ENCODE measurements at places on chromosomes 2 and 18. TPM values are rescaled to one million over a fixed set of nuclear protein-coding genes. Genes with fewer than 3 reads are reported as not detected.

The GALNT13 gene
- 10.7 TPM for total RNA-seq

The LIMS2 gene
- total RNA-seq: 7.7 TPM

The PROKR1 gene
- total RNA-seq: 0.03 TPM

The ZC3H6 gene
- 0.11 TPM for total RNA-seq

The PLCL1 gene
- not detected for total RNA-seq

The NEU2 gene
- total RNA-seq: not detected

The DOCK10 gene
- total RNA-seq: 31.4 TPM

The ERMN gene
- not detected for total RNA-seq

The GBX2 gene
- total RNA-seq: 3.0 TPM

The XDH gene
- total RNA-seq: 1.1 TPM

The DCC gene
- total RNA-seq: not detected

The SSB gene
- total RNA-seq: 149 TPM

The NPHP1 gene
- 9.2 TPM for total RNA-seq

The NAT8 gene
- not detected for total RNA-seq

The TFCP2L1 gene
- 6.2 TPM for total RNA-seq

The GPR35 gene
- total RNA-seq: 0.65 TPM

The SKOR2 gene
- not detected for total RNA-seq

The GALNT14 gene
- total RNA-seq: 41.6 TPM

The AMER3 gene
- total RNA-seq: not detected

The DYNAP gene
- total RNA-seq: not detected

The ADD2 gene
- 24.0 TPM for total RNA-seq

The SMAD2 gene
- 62.5 TPM for total RNA-seq

The ST3GAL5 gene
- total RNA-seq: 21.4 TPM

The CCDC68 gene
- 2.7 TPM for total RNA-seq

The MAL gene
- not detected for total RNA-seq

The CAMKMT gene
- 3.8 TPM for total RNA-seq

The HAT1 gene
- total RNA-seq: 76.1 TPM

The REG3A gene
- total RNA-seq: not detected

The ELOA2 gene
- total RNA-seq: not detected

The PLGLB2 gene
- total RNA-seq: not detected

The RNF103 gene
- total RNA-seq: 52.7 TPM

The LYPD6B gene
- total RNA-seq: not detected

The NPPC gene
- total RNA-seq: not detected

The CCDC102B gene
- 0.60 TPM for total RNA-seq

The CHST9 gene
- total RNA-seq: not detected

The M1AP gene
- not detected for total RNA-seq

The CASP10 gene
- total RNA-seq: 2.0 TPM

The DIS3L2 gene
- total RNA-seq: 12.3 TPM

The HES6 gene
- 13.8 TPM for total RNA-seq

The TACR1 gene
- 0.23 TPM for total RNA-seq

The IGFBP5 gene
- 0.27 TPM for total RNA-seq

The ANTXR1 gene
- 140 TPM for total RNA-seq

The GKN2 gene
- 3.5 TPM for total RNA-seq

The SLC14A1 gene
- not detected for total RNA-seq

The CREG2 gene
- 14.2 TPM for total RNA-seq

The SAG gene
- not detected for total RNA-seq

The GNAL gene
- 8.0 TPM for total RNA-seq

The FBLN7 gene
- 0.37 TPM for total RNA-seq

The TMEM163 gene
- total RNA-seq: not detected

The CCDC148 gene
- 1.1 TPM for total RNA-seq
